Dermis microvascular lymphatic vessel endothelial cell (primary cell): ENCODE measurements at places on chromosomes 2 and 18. TPM values are rescaled to one million over a fixed set of nuclear protein-coding genes. Genes with fewer than 3 reads are reported as not detected.

GPR17 gene
- not detected in 2 replicates for total RNA-seq

CCBE1 gene
- total RNA-seq = under 0.01 and 0.13 TPM in 2 replicates

VPS4B gene
- 42.4 and 42.6 TPM in 2 replicates for total RNA-seq

NXPH2 gene
- not detected in 2 replicates for total RNA-seq

SERPINB13 gene
- total RNA-seq = not detected in 2 replicates

KIF1A gene
- under 0.01 TPM in 2 replicates for total RNA-seq
